ENCODE measurements at places on chromosomes 5 and 9. TPM values are rescaled to one million over a fixed set of nuclear protein-coding genes. Genes with fewer than 3 reads are reported as not detected.

DNA sequence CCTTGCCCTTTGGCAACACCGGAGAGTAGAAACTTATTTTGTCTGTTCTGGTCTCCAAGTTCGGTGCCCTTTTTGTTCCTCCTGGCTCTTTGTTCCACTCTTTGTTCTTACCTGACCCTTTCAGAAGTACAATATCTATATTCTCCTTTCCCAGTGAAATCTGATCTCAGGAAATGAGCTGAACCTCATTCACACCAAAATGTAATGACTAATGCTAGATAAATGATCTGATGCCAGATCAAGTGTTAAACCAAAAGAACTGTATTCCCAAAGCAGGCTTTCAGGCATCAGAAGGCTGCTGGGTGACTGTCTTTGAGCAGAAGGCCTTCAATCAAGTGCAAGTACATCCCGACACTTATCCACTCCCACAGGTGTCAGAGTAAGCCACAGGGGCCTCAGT, 156.4 kb downstream of the SPOCK1 start:
- H3K4me1 ChIP-seq = no peaks in the 10 kb centered on the region
- H3K27me3 ChIP-seq = no peaks in the 10 kb centered on the region
- no peak overlapping the region for H3K4me3 ChIP-seq

The TMEM8B gene
- 3.1 TPM for total RNA-seq

GRCh38 chr5:168770996-168771395, 191.8 kb upstream of the PANK3 start:
- no peaks in the 10 kb centered on the region for H3K4me1 ChIP-seq
- H3K27me3 ChIP-seq = no peaks in the 10 kb centered on the region
- DNase-seq = no peak
- H3K36me3 ChIP-seq = no peaks in the 10 kb centered on the region
- no peak overlapping the region for H3K27ac ChIP-seq

The CAMK4 gene
- total RNA-seq = 1.2 TPM

All from liver (tissue), 10 donors.